ENCODE measurements at places on chromosomes 7 and 10.

DNA sequence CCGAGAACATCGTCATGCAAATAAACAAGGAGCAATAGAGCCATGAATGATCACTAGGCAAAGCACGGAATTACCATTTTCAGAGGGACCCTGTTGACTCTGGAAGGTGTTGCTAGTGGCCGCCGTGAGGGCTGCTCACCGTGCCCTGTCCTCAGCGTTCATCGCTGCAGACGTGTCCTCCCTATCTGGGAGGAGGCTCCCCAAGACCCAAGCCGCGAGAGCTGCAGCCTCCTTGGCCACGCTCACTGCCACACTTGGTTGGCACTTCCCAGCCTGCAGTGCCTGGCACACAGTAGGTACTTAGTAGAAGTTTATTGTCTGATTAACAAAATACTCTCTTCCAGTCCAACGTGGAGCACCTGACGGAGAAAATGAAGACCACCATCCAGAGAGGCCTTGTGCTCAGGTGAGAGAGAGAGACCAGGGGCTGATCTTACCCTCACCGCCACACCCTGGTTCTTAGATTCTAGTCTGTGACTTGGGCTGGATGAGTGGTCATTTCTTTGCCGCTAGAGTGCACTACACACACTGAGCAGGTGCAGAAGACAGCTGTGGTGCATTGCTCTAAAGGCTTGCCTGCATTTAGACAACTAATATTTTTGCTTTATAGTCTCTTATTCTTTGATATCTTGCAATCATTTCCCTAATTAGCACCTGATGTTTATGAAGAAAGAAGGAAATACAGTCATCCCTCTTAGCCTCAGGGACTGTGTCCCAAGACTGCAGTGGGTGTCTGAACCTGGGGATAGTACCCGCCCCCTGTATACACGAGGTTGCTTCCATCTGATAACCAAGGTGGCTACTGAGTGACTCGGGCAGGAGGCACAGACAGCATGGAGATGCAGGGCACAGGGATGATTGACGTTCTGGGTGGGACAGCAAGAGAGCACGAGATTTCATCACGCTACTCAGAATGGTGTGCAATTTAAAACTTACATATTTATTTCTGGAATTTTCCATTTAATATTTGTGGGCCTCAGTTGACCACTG lies 40.3 kb downstream of the PITRM1 start:
- DNase-seq, result no peak

DNA sequence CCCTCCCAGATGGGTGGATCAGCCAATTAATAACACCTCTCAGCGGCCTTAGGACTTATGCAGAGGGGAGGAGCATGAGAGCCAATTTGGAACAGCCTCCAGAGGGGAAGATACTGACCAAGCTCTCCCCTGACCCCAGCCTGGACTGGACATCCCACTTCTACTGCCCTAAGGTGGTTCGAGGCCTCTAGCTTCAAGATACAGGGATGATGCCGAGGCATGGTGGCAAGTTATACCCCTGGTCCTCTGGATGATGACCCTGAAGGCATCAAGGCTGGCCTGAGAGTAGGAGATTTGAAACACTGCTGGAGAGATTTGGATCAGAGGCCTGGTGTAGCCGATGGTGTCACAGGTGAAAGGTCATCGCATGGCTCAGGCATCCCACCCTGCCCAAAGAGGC lies 3.2 kb downstream of the CDH23 start:
- no peak for DNase-seq

DNA sequence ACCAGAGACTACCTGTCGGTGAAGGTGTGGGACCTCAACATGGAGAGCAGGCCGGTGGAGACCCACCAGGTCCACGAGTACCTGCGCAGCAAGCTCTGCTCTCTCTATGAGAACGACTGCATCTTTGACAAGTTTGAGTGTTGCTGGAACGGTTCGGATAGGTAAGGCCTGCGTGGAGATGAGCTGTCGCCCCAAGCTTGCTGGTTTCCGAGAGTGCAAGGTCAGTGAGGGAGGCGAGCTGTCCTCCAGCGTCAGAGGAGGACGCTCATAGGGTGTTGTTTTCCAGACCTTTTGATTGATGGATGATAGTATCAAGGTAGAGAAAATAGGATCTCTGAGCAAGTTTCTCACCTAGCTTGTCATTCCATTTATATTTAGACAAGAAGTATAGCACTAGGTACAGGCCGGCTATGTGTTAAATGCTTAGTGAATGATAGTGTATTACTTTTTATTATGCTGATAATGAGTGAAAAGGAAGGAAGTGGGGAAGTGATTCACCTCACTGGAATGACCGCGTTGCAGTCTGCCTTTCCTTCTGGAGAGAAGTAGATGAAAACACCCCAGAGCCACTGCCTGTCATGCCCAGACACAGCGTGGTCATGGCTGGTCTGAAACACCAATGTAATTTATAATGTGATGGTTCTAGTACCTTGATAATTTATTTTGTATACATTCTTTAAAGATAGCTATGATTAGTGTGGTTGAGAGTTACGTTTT lies 33.9 kb downstream of the BNIP3 start:
- DNase-seq, result no peak

DNA sequence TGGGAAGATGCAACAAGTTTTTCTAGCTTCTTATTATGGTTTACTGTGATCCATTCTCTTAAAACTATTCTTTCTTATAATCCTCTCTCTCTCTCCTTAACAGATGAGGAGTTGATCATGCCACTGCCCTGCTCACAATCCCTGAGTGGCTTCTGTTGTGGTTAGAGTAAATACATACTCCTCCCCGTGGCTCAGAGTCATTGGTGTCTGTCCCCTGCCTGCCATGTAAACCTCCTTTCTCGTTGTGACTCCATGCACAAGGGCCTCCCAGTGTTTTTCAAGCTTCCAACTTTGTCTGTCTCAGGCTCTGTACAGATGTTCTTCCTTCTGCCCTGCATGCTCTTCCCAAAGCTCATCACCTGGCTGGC lies 20.4 kb downstream of the CCNY start:
- DNase-seq, result no peak

DNA sequence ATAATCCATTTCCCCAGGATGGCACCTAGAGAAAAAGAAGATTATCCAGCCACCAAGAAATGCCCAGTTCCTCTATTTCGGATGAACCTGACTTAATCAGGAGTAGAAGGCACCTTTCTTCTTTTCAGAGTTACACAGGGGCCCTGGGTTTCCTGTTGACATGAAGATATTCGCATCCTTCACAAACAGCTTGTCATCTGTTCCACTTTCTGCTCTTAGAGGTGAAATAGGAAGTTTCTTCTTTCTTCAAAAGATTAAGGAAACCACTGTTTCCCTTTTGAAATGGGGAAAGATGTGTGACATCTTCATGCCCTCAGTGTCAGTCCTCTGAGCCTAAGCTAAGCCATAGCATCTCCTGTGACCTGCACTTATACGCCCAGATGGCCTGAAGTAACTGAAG lies 39.1 kb upstream of the RAB18 start:
- no peak for DNase-seq

DNA sequence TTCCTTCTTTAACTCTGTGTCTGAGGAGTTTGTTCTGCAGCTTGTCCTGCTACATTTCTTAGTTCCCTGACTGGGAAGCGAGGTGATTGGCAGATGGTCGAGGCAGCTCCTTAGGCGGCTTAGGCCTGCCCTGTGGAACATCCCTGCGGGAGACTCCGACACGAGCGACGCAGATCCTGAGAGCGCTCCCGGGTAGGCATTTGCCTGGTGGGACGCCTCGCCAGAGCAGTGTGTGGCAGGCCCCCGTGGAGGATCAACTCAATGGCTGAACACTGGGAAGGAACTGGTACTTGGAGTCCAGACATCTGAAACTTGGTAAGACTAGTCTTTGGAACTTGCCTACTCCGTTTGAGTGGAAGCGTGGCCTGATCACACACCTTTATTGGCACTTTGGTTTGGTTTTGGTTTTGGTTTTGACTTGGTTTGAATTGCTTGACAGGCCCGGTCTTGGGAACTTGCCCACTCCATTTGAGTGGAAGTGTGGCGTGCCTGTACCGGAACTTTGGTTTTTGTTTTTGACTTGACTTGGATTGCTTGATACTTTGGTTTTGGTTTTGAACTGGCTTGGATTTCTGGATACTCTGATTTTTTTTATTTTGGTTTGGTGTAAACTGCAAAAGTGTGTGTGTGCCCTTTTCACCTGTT lies 42.6 kb downstream of the MAP3K8 start:
- DNase-seq, result no peak

GRCh38 chr7:93817004-93817403 lies 73.5 kb downstream of the TFPI2 start:
- DNase-seq, result no peak

DNA sequence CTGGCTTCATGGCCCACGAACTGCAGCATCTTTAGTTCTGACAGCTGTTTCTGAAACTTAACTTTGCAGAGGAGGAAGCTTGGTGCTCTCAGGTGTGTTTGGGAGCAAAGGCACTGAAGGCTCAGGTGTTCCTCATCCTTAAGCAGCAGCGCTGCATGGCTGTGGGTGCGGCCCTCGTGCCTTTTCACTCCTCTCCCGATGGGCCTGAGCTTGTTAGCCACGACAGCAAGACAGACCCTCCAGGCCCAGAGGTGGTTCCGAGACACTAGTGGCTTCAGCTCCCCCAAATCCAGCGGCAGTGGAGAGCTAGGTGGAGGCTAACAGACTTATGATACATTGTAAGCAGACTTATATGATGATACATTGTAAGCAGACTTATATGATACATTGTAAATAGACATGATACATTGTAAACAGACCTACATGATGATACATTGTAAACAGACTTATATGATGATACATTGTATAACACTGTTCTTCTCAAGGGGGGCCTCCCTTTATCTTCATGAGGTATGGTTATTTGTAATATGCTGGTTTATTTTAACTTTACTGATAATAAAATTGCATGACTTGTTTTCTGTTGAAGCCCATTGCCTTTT lies 14.1 kb downstream of the PFKP start:
- DNase-seq, result no peak

- DNase-seq, result no peak
Measured at GRCh38 chr10:109343293-109343692, 580.0 kb downstream of the XPNPEP1 start.

DNA sequence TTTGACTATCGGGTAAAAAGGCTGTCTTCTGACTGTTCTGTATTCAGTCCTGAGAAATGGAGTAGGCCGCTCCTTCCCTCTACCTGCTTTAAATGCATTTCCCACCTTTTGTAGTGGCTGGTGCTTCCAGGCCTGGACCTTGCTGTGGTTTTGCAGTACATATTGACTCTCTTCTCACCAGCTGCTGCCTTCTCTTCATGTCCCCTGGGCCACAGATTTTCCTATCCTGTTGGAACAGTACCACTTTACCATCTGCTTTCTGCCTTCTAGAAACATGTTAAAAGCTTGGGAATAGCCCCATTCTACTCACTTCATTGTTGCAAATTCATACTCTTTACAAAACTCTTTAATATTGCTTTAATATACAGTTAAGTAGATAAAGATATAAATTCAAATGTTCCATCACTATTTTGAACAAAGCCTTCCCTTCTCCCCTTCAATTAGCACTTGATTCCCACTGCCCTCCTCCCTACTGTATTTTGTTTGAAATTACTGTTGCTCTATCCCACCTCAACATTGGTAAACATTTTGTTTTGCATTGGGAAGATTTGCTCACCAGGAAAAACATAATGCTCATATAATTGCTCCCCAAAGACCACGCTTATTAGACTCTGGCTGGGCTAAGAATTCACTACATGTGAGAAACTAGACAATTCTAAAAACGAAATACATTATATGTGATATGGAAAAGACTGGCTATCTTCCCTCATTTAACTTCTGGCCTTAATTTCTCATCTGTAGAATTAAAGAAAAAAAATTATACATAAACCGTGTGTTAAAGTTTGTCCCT lies 17.3 kb upstream of the SEMA3C start:
- no peak for DNase-seq

DNA sequence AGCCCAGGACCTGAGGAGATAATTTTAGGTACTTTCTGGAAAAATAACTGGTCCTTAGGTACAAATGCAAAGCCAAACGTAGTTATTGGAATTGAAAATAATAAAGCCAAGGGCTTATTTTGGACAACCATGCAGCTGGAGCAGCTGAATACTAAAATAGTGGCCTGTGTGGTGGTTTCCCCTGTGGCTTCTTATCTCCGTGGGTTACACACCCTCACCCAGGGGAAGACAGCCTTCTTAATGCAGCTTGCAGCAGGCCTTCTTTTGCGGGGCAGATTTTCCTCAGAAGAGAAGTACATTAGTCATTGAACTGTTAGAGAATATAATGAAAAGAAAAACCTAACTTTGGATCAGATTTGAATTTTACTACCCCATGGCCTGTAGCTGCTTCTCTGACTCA lies 133.5 kb downstream of the ST7 start:
- no peak for DNase-seq

DNA sequence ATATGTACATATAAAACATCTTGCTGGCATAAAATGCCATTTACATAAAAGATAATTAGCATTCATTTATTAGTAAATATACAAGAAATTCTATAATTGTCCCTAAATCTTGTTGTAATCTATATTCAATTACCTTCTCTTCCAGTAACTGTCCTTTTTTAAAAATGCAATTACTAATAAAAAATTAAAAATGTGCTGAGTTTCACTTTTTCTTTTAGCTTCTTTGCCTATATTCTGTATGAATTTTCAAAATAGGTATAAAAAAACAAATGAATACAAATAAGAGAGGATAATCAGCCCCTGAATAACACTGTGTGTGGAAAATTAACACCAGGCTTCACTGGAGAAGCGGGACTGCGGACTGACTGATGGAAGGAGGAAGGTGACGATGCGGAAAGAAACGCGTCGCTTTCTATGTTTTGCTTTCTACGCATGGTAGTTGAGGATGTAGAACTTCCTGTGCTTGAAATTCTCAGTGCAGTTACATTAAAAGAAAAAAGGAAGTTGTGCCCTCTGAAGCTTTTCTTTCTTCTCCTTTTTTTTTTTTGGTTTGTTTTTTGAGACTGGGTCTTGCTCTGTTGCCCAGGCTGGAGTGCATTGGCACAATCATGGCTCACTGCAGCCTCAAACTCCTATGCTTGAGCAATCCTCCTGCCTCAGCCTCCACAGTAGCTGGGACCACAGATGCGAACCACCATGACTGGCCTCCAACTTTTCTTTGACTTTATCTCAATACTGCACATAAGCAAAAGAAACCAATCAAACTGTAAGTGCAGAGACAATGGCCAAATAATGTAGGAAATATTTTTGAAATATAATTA lies 7.4 kb upstream of the ZMYND11 start:
- no peak for DNase-seq

DNA sequence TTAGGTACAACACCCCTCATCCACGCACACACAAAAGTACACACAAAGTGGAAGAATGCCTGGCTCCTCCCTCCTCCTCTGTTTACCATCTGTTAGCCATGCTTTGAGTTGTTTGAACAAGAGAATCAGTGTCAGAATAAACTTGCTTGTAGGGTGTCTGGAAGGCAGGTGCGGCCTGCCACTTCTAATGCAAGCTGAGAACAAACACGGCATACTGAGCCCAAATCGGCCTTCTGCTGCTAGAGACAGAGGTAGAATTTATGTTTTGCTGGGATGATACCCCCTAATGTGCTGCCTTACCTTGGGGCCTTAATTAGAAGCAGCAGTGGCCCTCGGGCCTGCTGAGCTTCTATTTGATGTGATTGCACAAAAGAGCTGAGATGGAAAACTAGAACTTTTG lies 24.9 kb upstream of the FAM180A start:
- DNase-seq, result no peak

GRCh38 chr7:43954524-43955228 lies 28.4 kb downstream of the UBE2D4 start:
- DNase-seq, result no peak

All from activated T-helper 1 cell treated with Interleukin-2 at 50 U/mL for 16 hours (primary cell).